ENCODE measurements at places on chromosomes 1 and 21.
A peak's percentile ranks its signal among the peaks of the same experiment; 100 is the strongest.

GRCh38 chr1:30523055-30524020 lies 200.0 kb downstream of the MATN1 start:
- DNase-seq = no peak

- peak; percentile 14 for DNase-seq
These were observed 102.0 kb upstream of the CHODL start for GRCh38 chr21:18142655-18143054.

DNA sequence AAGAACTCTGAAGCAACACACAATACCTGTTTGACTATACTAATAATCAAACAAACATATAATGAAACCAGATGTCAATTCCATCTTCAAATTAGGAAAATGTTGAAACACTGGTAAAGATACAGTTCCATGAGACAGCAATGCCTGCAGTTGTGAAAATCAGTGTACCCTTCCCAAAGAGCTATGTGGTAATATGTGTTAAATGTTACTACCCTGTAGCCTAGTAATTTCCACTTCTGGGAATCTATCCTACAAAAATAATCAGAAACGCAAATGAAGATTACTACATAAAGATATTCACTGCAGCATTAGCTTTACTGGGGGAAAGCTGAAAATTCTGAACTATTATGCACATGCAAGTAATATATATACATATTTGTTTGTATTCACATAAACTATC lies 16.9 kb downstream of the GLIS1 start:
- DNase-seq = no peak

DNA sequence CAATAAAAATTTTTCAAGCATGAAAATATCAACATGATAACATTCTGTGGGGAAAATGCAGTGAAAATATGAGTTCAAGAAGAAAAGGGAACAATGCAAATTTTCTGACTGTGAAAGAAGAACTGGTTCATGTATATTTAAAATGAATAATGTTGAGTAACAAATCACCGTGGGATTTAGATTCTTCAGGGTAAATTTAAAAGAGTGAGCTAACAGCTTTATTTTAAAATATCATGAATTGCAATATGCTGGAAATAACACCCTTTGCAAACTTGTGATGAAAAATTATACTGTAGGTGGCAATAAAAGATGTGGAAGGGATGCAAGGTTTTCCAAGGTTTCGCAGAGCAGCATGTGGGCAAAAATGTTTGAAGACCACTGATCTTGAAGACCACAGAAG lies 13.2 kb upstream of the SSX2IP start:
- DNase-seq = no peak

GRCh38 chr1:45299981-45300668 lies 26.6 kb upstream of the HPDL start:
- DNase-seq = peak; percentile 89

All from NCI-H82 (cell line).